Substantia nigra (tissue), 51 donors: ENCODE measurements at places on chromosomes 5 and 9.

DNA sequence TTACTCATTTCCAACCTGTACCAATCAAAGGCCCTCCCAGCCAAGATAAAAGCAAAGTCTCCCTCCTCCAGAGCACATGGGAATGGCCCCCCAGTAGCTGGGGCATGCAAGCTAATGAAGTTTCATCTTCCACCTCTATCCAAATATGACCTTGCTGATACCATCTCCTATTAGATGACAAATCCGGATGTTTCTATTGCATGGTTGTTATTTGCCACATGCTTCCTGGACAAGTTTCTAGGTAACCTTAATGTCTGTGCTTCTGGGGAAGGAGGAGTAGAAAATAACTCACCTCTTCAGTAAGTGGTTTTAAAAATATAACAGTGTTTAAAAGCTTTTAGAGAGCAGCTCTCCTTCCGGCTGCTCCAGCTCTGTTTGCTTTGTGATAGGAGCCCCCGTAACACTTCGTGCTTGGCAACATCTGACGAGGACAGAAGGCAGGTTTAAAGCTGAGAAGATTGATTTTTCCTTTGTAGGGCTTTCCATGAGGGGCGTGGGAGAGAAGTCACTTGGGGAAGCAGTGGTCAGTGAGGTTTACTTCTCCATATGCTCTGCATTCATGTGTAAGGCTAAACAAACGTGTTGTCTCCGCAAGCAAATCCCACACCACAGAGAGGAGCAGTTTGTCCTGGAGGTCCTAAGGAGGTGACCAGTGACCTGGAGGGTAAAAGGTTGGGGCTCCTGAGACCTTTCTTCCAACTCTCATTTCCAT, 40.3 kb upstream of the GLRX start:
- no peak for DNase-seq

GRCh38 chr5:151254556-151254955, 1.6 kb downstream of the GM2A start:
- DNase-seq: no peak

GRCh38 chr9:72292256-72292682, 72.7 kb downstream of the ZFAND5 start:
- no peak for DNase-seq

GRCh38 chr9:92616655-92617111, 53.2 kb downstream of the IPPK start:
- DNase-seq: no peak

DNA sequence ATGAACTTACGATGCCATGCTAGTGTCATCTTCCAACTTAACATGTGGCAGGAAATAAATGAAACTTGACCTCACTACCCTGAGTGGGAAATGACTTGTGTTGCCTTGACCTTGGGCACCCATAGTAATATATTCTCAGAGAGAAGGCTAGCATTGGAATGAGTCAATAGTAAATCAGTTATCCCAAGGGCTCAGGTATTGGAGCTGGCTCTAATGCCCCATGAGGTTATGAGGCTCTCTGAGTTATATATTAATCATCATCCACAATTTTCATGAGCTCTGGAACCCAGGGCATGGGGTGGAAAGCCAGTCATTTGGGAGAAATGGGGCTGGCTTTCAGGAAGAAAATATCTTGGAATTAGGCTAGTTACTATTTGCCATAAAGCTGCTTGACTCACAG, 42.4 kb upstream of the SMIM32 start:
- DNase-seq: no peak

DNA sequence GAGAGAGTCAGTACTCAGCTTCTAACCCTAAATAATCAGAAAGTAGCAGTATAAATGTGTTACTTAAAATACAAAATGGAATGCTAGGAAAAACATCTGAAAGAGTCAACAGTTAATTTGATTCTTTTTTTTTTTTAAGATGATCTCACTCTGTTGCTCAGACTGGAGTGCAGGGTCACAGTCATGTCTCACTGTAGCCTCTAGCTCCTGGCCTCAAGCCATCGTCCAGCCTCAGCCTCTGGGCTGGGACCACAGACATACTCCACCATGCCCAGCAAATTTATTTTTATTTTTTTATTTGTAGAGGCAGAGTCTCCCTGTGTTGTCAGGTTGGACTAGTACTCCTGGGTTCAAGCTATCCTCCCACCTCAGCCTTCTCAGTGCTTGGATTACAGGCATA, 424.9 kb downstream of the IRX2 start:
- DNase-seq: no peak

DNA sequence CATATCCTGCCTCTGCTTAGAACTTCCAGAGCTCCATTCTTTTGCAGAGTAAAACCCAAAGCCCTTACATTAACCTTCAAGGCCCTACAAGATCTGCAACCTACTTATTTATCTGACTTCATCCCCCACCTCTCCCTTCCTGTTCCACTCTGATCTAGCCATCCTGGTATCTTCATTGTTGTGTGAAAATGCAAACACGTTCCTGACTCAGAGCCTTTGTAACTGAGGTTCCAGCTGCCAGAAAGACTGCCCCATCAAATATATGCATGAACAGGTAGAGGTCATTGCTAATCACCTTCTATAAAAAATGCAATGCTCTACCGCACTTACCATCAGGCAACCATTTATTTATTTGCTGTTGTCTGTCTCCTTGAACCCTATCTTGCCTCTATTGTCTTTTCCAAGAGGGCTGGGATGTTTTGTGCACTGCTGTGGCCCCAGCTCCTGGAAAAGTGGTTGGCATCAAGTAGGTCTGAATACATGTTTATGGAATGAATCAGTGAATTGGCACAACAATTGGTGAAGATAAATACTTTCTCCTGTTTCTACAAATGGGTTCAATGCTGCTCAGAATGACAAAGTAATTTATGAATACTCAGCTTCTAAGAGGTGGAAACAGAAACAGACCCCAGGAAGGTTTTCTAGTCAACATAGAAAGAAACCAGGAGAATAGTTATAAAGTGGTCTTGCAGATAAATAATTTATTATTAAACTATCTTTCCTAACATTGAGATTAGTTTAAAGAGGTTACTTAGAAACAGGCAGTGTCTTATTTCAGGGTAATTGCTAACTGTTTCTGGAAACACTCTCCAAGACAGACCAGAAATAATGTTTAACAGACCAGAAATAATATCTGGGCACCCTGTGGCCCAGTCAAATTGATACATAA, 230.6 kb upstream of the CD180 start:
- DNase-seq: no peak

DNA sequence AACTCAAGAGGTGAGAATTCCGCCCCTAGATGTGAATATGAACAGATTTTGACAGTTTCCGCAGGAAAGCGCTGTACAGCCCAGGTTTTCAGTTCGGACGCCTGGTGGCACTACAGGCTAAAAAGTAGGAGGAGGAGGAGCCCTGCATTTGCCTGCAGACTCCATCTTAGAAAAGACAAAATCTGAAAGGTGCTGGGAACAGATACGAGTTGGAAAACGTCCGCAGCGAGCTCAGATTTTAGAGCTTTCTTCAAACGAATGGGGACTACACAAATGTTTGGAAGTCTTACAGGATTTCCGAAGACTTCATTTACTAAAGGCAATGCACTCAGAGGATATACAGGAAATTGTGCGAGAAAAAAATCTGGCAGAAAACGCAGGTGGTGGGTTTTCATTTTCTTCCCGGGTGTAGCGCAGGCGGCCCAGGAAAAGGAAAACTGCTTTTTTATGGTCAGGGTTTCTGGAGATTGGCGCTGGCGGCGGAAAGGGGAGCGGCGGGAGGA, 9.9 kb upstream of the PCDHB2 start:
- DNase-seq: peak; percentile 6

DNA sequence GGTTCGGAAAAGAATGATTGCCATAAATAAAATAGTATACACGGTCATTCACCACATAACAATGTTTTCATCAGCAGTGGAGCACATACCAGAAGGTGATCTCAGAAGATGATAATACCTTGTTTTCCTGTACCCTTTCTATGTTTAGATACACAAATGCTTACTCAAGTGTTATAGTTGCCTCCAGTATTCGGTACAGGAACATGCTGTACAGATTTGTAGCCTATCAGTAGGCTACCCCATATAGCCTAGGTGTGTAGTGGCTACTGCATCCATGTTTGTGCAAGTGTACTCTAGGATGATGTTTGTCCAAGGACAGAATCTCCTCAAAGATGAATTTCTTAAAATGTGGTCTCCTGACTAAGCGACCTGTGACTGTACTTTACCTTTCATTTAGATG, 59.2 kb downstream of the ICE1 start:
- no peak for DNase-seq

GRCh38 chr5:40312205-40312604, 367.5 kb upstream of the PTGER4 start:
- DNase-seq: no peak

GRCh38 chr5:126914801-126915436, 115.4 kb downstream of the MARCHF3 start:
- DNase-seq: no peak

GRCh38 chr5:81365541-81365940, 28.4 kb downstream of the ACOT12 start:
- DNase-seq: no peak

GRCh38 chr5:2176581-2176980, 293.9 kb upstream of the IRX4 start:
- DNase-seq: no peak

GRCh38 chr5:172493906-172494305, 39.6 kb upstream of the SH3PXD2B start:
- no peak for DNase-seq

DNA sequence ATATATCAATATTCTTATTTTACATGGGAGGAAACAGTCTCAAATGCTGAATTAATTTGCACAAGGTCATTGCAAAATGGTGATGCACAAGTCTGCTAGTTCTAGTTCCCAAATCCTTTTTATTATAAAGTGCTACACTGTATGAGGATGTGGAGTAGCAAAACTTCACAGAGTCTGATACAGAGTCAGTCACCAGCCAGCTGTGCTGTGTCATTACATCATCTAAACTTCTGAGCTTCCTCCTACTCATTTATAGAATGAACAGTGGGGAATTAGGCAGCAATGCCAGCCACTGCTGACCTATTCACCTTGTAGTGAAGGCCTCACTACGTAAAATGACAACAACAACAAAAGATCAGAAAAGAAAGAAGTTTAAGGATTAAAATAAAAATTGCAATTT, 357.8 kb downstream of the TMEM167A start:
- no peak for DNase-seq

DNA sequence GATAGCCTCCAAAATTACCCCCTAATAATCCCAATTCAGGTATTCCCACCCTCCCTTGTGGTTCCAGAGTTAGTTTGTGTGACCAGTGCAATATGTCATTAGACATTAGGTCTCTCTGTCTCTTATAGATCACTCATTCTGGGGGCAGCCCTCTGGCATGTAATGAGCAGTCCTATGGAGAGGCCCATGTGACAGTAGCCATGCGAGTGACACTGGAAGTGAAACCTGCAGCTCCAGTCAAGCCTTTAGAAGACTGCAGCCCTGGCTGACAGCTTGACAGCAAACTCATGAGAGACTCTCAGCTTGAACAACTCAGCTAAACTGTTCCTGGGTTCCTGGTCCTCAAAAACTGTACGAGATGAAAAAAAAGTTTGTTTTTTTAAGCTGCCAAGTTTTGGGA, 54.0 kb upstream of the HSPB3 start:
- no peak for DNase-seq

- no peak for DNase-seq
Observed at GRCh38 chr5:159681661-159682060, 234.6 kb upstream of the ADRA1B start.

GRCh38 chr9:9275601-9276000, 1337.2 kb downstream of the PTPRD start:
- no peak for DNase-seq

- DNase-seq: no peak
Observed at GRCh38 chr9:88164850-88165249, 26.6 kb upstream of the SPATA31C2 start.

DNA sequence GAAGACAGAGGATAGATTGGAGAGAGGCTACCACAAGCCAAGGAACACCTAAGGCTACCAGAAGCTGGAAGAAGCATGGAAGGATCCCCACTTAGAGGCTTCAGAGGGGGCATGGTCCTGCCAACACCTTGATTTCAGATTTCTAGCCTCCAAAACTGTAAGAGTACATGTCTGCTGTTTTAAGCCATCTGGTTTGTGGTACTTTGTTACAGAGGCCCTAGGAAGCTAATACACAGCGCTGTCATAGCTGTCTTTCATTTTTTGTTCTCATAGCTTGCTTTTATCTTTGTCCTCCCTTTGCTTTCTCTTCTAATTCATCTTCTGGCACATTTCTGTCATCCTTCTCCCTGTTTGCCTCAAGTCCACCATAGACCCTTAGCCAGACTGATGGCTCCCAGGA, 104.5 kb downstream of the ATP10B start:
- no peak for DNase-seq

GRCh38 chr5:87307796-87308423, 40.2 kb downstream of the RASA1 start:
- DNase-seq: no peak

GRCh38 chr9:125496313-125496834, 210.6 kb downstream of the MAPKAP1 start:
- DNase-seq: no peak

DNA sequence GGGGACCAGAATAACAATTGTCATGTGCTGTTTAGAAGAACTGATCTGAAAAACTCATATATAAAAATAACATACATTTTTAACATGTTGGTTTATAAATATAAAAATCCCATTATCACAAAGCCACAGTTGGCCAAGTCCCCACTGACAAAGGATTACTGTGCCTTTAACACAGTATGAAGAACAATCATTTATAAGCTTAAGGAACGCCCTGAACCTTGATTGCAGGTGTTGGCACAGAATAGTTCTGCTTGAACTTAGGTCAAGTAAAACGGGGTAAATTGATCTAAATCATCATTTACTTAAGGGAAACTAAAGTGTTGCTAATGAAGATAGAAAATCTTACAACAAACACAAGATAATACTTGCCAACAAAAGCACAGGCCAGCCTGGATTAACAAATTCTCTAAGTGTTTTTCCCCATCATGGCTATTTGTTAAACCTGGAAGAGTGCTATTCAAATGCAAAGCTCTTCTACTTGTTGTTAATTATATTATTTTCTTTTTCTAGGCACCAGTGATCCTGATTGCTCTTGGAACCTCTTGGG, 46.1 kb downstream of the ASTN2 start:
- DNase-seq: no peak

DNA sequence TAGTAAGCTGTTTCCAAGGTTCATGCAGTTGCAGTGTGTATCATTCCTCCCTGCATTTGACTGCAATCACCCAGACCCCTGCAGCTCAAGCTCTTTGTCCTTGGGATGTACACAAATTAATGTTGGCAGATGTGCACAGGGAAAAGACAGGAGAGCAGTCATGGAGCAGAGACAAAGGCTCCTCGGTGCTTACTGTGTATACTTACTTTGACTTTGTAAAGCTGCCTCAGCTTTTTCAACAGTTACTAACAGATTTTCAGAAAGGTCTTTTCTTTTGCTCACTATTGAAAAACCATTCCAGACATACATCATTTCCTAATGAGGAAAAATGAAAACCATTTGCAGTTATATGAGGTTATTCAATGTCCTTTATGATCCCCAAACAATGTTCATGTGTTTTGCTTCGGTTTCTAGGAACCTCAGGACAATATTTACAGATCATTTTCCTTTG, 124.9 kb downstream of the TTC39B start:
- no peak for DNase-seq
